ENCODE measurements at places on chromosomes 6 and 20. TPM values are rescaled to one million over a fixed set of nuclear protein-coding genes. Genes with fewer than 3 reads are reported as not detected.

- H3K27me3 ChIP-seq: no peaks in the 10 kb centered on the region
- no peak overlapping the region for H3K4me3 ChIP-seq
- DNase-seq: no peak
Measured at GRCh38 chr20:37688093-37688492, 5.7 kb upstream of the CTNNBL1 start.

GRCh38 chr6:161973064-161973463 is 699.2 kb upstream of the AGPAT4 start:
- no peak overlapping the region for H3K27ac ChIP-seq
- H3K4me3 ChIP-seq: no peak overlapping the region
- no peaks in the 10 kb centered on the region for H3K4me1 ChIP-seq

DNA sequence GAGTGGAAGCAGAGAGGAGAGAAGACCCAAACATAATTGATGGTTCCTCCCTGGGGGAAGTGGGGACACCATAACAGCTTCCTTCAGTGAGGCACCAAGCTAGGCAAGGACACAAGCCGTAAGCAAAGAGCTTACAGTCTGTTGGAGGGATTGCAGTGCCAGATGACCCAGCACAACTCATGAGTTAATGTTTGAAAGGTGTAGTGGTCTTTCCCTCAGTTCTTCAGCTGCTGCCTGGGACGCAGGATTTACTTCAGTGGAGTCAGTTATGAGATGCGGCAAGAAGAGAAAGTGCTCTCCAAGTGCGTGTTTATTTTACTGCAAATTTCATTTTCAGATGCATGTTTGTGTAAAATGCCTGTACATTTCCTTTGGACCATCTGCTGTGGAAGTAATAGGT is 38.7 kb upstream of the SLC17A4 start:
- DNase-seq: no peak
- H3K36me3 ChIP-seq: no peaks in the 10 kb centered on the region
- H3K4me3 ChIP-seq: no peak overlapping the region
- H3K4me1 ChIP-seq: no peaks in the 10 kb centered on the region

Gene METTL24
- total RNA-seq: 5.8 TPM

Gene MMP24
- 15.3 TPM for total RNA-seq

DNA sequence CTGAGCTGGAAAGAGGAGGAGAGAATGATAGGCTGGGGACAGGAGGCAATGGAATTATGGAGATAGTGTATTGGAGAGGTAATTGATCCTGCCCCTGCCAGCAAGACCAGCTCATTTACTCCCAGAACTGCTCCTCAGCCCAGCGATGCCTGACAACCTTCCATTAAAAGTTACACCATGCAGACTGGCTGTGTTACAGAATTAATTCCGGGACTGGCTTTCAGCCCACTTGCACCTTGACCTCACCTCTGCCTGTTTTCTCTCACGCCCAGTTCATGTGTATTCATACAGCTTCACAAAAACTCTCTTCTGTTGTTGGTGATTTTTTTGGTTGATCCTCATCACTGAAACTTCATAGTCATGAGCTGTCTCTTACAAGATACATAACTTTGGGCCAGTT is 207.3 kb downstream of the PLCB1 start:
- H3K4me3 ChIP-seq: no peak overlapping the region
- H3K27ac ChIP-seq: no peak overlapping the region
- no peaks in the 10 kb centered on the region for H3K27me3 ChIP-seq
- H3K4me1 ChIP-seq: peaks cover 1% of the 10 kb centered on the region

- no peak overlapping the region for H3K27ac ChIP-seq
- H3K4me1 ChIP-seq: no peaks in the 10 kb centered on the region
- no peak overlapping the region for H3K4me3 ChIP-seq
- H3K36me3 ChIP-seq: no peaks in the 10 kb centered on the region
- H3K27me3 ChIP-seq: no peaks in the 10 kb centered on the region
Measured at GRCh38 chr6:159916752-159917151, 26.0 kb downstream of the MAS1 start.

- H3K27ac ChIP-seq: no peak overlapping the region
- H3K4me1 ChIP-seq: peaks cover 12% of the 10 kb centered on the region
- no peaks in the 10 kb centered on the region for H3K36me3 ChIP-seq
- H3K27me3 ChIP-seq: no peaks in the 10 kb centered on the region
Measured at GRCh38 chr20:2010533-2010932, 16.7 kb upstream of the PDYN start.

DNA sequence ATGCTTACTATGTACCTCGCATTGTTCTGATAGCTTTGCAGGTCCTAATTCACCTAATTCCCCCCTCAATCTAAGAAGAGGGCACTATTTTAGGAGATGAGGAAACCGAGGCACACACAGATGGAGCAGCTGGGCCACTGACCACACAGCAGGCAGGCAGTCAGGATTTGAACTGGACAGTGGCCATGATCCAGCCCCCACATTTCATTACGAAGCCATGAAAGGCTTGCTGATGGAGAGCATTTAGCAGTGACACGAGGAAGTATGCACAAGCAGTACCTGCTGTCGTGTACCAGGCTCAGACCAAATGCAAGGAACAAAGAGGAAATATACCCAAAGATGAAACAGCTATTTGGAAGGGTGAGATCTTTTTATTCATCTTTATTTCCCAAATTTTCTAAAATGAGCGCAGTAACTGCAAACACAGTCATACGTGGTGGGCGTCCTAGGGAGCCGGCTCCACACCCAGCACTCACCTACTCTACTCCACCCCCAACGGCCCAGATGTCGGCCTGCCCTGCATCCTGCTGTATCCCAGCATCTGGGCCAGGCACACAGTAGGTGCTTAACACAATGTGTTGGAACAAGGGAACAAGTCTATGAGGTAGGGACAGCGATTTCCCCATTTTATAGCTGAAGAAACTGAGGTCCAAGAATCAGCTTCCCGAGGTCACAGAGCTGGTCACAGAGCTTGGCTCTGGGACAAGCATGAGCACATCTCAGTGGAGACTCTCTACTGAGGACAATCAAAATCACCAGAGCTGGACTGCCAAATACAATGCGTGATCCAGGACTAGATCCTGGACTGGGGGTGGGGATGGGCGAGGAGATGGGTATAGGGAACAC is 15.0 kb downstream of the PREX1 start:
- H3K4me1 ChIP-seq: peaks cover 51% of the 10 kb centered on the region
- no peak overlapping the region for H3K27ac ChIP-seq
- no peak overlapping the region for H3K4me3 ChIP-seq
- DNase-seq: no peak

Gene SF3B5
- 140 TPM for total RNA-seq

DNA sequence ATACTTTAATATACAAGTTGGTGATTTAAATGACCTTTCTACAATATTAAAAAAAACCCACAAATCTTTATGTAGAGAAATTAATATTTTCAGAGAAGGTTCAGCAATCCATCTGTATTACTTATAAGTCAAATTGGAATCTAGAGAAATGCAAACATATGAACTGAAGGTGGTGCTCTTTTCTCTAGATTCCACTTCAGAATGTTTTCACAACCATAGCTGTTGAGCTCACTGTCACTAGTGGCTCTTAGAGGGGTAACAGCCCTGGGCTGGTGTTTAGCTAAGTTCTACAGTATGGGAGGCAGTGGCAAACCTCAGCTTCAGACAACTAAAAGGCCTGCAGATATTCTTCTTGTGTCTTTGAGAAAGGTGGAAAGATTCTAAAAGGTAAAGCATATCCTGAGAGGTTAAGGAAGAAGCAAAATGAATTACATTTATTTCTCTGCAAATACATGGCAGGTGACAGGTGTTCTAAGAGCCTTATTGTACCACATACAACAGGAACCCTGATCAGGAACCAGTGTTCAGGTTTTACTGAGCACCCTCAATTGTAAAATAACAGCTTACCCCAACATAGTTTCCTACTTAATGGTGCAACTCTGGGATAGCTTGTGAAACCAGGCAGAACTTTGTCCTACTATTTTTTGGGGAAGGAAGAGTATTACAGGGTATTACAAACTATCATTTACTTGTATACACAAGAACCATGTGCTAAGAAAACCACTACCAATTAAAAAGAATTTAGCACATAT is 56.6 kb upstream of the SAMHD1 start:
- DNase-seq: peak; percentile 1
- no peaks in the 10 kb centered on the region for H3K4me1 ChIP-seq
- H3K36me3 ChIP-seq: peaks cover 35% of the 10 kb centered on the region
- H3K27me3 ChIP-seq: no peaks in the 10 kb centered on the region
- H3K4me3 ChIP-seq: no peak overlapping the region

Gene OPRM1
- total RNA-seq: 20.9 TPM

Gene MRPL18
- 42.1 TPM for total RNA-seq

Gene COL9A1
- total RNA-seq: 8.1 TPM

Gene TOX2
- total RNA-seq: 1.2 TPM

DNA sequence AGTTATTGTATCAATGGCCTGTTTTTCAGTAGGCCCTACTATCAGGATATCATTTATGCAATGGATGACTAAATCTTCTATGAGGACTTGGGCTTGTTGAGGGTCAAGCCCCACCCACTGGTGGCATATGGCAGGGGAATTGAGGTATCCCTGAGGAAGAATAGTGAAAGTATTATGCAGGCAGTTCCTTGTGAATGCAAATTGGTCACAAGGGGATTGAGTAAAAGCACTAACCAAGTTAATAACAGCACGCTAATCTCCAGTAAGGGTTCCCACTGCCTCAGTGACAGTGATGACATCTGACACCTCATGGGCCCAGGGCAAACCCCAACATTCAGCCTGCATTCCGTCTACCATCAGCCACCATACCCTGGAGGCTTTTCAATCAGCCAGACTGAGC is 14.9 kb downstream of the BPIFA1 start:
- H3K27me3 ChIP-seq: no peaks in the 10 kb centered on the region
- no peaks in the 10 kb centered on the region for H3K36me3 ChIP-seq

- no peaks in the 10 kb centered on the region for H3K36me3 ChIP-seq
- DNase-seq: no peak
- no peaks in the 10 kb centered on the region for H3K27me3 ChIP-seq
- no peak overlapping the region for H3K27ac ChIP-seq
- H3K4me1 ChIP-seq: no peaks in the 10 kb centered on the region
Measured at GRCh38 chr6:54861905-54862616, 15.5 kb downstream of the FAM83B start.

Gene PAX1
- 0.20 TPM for total RNA-seq

GRCh38 chr6:3237761-3238662 is 10.6 kb upstream of the TUBB2B start:
- no peak for DNase-seq
- no peak overlapping the region for H3K4me3 ChIP-seq
- no peak overlapping the region for H3K27ac ChIP-seq
- H3K27me3 ChIP-seq: no peaks in the 10 kb centered on the region
- peaks cover 50% of the 10 kb centered on the region for H3K4me1 ChIP-seq

Gene PLCB4
- 17.1 TPM for total RNA-seq

GRCh38 chr6:7300926-7301325 is 12.1 kb downstream of the SSR1 start:
- no peaks in the 10 kb centered on the region for H3K27me3 ChIP-seq
- H3K4me3 ChIP-seq: no peak overlapping the region
- peaks cover 43% of the 10 kb centered on the region for H3K36me3 ChIP-seq

GRCh38 chr6:157964100-157964499 is 17.6 kb upstream of the SYNJ2 start:
- H3K4me3 ChIP-seq: no peak overlapping the region
- no peaks in the 10 kb centered on the region for H3K27me3 ChIP-seq
- peaks cover 3% of the 10 kb centered on the region for H3K4me1 ChIP-seq
- H3K27ac ChIP-seq: no peak overlapping the region
- DNase-seq: no peak

DNA sequence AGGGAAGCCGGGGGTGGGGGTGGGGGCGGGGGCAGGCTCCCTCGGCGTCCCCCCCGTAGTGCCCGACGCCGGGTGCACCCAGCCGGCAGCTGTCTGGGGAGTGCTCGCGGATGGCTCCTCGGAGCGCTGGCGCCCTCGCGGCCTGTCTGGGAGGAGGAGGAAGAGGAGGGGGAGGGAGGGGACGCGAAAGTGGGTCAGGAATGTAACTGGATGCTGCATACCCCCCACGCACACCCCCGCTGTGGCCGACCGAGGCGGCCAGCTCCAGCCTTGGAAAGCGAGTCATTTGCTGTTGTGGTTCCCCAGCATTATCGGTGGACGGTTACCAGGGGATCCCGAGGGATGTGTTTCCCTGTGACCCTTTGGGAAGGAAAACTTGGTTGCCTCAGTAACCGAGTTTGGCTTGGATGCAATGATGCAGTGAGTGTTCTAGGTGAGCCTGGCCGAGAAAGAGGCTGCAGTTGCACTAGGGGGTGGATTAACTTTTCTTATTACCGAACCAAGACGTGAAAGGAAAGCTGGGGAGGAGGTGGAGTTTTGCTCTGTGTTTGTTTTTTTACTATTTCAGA is 55.2 kb upstream of the RREB1 start:
- no peaks in the 10 kb centered on the region for H3K36me3 ChIP-seq
- H3K27me3 ChIP-seq: peaks cover 9% of the 10 kb centered on the region
- H3K27ac ChIP-seq: peak overlapping the region; percentile 25
- peak overlapping the region; percentile 55 for H3K4me3 ChIP-seq

Gene SFT2D1
- 27.5 TPM for total RNA-seq

GRCh38 chr6:140071601-140072062 is 697.2 kb upstream of the CITED2 start:
- H3K27ac ChIP-seq: no peak overlapping the region
- DNase-seq: no peak
- H3K27me3 ChIP-seq: no peaks in the 10 kb centered on the region
- H3K36me3 ChIP-seq: no peaks in the 10 kb centered on the region
- H3K4me1 ChIP-seq: no peaks in the 10 kb centered on the region

DNA sequence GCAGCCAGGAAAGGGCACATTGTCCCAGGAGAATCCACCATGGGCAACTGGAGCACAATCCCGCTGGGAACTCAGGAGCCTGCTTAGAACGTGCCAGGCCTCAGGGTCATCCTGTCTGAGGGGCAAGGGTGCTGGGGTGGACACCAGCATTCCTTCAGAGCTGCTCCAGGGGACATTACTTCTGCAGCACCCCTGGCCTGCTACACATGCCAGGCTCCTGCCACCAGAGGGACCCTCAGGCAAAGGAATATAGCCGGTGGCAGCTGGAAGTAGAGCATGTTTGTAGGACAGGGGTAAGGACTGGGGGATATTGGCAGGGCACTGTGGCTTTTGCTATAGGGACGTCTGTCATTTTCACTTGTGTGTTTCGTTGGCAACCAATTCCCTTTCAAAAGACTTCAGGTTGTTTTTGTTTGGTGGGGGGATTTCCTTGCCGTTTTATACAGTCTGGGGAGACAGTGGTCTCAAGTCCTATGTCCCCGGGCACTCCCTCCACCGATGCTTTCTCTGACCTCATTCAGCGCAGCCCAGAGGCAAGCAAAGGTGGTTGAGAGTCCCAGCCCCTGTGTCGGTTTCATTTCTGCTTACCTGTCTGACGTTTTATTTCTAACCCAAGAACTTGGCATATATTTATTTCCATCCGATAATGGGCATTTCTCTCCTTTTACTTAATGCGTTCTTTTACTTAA is 130.8 kb downstream of the JPH2 start:
- no peak overlapping the region for H3K27ac ChIP-seq
- H3K27me3 ChIP-seq: no peaks in the 10 kb centered on the region
- H3K4me3 ChIP-seq: no peak overlapping the region
- H3K4me1 ChIP-seq: peaks cover 6% of the 10 kb centered on the region

- peak overlapping the region; percentile 70 for H3K27ac ChIP-seq
- no peak overlapping the region for H3K4me3 ChIP-seq
- no peak for DNase-seq
- no peaks in the 10 kb centered on the region for H3K36me3 ChIP-seq
- peaks cover 35% of the 10 kb centered on the region for H3K4me1 ChIP-seq
Measured at GRCh38 chr6:5763871-5764270, 242.9 kb downstream of the NRN1 start.

Gene SOX18
- 2.9 TPM for total RNA-seq

Gene HLA-DQB2
- total RNA-seq: not detected

GRCh38 chr6:135418040-135418760 is 79.3 kb downstream of the AHI1 start:
- no peaks in the 10 kb centered on the region for H3K36me3 ChIP-seq
- H3K4me1 ChIP-seq: no peaks in the 10 kb centered on the region
- H3K27me3 ChIP-seq: no peaks in the 10 kb centered on the region
- H3K4me3 ChIP-seq: no peak overlapping the region
- DNase-seq: no peak
